RKO (cell line): ENCODE measurements at places on chromosomes 4 and X.

- no peak for DNase-seq
These were observed 1.8 kb downstream of the SEPTIN6 start for GRCh38 chrX:119690921-119691716.

GRCh38 chr4:42541647-42542046 lies 115.3 kb downstream of the ATP8A1 start:
- no peak for DNase-seq

DNA sequence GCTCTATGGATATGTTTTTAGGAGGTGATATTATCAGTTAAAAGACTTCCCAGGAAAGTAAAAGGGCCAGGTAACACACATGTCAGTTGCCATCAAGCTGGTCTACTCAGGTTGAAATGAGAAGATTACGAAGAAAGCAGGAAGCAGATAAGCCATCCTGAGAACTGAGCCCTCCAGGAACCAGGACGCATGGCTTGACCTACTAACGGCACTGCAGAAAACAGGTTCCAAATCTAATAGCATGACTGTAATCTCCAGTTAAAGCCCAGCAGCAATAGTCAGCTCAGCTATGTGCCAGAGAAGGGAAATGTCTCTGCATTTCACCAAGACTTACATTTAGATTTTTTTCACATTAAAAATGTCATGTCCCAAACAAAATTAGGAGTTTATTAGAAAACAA lies 77.9 kb downstream of the APBB2 start:
- DNase-seq: no peak

DNA sequence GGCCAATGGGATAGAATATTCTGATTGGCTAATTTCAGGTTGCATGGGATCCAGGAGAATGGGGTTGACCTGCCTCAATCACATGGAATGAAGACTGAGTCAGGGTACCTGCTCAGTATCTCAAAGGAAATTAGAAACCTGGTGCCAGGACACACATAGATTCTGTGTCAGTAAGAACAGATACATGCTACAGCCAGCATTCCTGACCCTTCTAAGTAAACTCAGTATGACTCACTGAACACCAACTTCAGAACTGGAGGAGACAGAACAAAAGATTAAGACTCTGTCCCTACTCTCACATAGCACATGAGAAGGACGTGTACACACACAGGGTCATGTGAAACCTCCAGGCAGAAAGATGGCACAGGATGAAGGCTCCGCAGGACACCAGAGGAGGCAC lies 54.5 kb downstream of the FAM184B start:
- DNase-seq: no peak

DNA sequence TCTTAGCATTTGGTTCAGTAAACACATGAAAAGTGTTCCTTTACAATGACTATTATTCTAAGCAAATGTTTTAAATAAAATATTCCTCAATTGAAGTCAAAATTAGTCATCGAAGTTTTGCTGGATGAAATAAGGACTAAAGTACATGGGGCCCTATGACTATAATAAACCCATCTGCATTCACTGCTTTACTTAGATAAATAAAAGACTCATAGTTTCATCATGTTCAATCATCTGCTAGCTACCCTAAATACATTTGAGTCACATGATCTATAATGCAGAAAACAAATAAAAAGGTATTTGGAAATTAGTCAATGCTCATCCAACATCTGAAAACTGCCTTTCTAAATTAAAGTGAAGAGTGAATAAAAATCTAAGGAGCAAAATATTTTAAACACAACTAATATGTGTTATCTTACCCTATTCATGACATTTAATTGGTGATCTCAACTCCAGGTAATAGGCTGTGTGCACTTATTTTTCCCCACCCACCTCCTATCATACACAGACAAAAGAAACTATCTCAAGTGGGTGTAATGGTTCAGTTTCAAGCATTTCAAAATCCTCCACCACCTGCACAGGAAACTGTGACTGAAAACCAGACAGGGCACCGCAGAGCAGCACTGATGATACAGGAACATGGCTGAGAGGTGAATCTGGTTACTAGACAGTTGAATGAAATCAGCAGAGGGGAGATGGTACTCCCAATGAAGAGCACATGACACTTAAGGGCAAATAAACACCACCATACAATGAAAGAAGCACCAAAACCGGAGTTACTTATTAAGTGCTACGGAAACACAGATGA lies 78.6 kb downstream of the CAMK2D start:
- peak; percentile 10 for DNase-seq
